Spinal cord (tissue), 10 donors: ENCODE measurements at places on chromosomes 6 and 20. TPM values are rescaled to one million over a fixed set of nuclear protein-coding genes. Genes with fewer than 3 reads are reported as not detected.

CD93 gene
- 33.4 TPM for total RNA-seq

HTR1E gene
- total RNA-seq: 1.7 TPM

GRM1 gene
- 12.2 TPM for total RNA-seq

HLA-DRA gene
- 40.9 TPM for total RNA-seq

- H3K4me3 ChIP-seq: no peak overlapping the region
- H3K4me1 ChIP-seq: peaks cover 18% of the 10 kb centered on the region
- H3K36me3 ChIP-seq: no peaks in the 10 kb centered on the region
- no peak for DNase-seq
- H3K27me3 ChIP-seq: no peaks in the 10 kb centered on the region
These were observed 59.2 kb downstream of the ZDHHC14 start for GRCh38 chr6:157440171-157440570.

GRCh38 chr6:131054392-131055250, 8.4 kb downstream of the EPB41L2 start:
- H3K4me1 ChIP-seq: peaks cover 2% of the 10 kb centered on the region
- no peaks in the 10 kb centered on the region for H3K27me3 ChIP-seq
- no peak overlapping the region for H3K27ac ChIP-seq
- no peak for DNase-seq
- no peaks in the 10 kb centered on the region for H3K36me3 ChIP-seq

- no peaks in the 10 kb centered on the region for H3K27me3 ChIP-seq
- peak overlapping the region; percentile 20 for H3K27ac ChIP-seq
- no peaks in the 10 kb centered on the region for H3K4me1 ChIP-seq
- no peak overlapping the region for H3K4me3 ChIP-seq
- DNase-seq: no peak
These were observed 1166.3 kb upstream of the CITED2 start for GRCh38 chr6:140540743-140541142.

CRIP3 gene
- 5.7 TPM for total RNA-seq

DNA sequence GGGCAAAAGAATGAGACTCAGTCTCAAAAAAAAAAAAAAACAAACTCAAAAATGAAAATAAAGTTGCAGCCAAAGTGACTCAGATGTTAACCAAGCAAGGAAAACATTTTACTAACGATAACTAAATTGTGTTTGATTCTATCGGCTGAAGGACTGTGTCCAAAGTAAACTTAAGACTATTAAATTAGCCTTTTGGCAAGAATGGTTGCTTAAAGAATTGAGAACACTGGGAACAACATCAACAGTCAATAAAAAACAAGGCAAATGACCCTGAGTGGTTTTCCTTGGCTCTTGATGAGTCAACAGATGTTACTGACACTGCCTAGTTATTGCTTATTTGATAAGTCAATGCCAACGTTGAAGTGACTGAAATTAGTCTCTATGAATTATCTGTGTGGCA, 36.7 kb downstream of the POU3F2 start:
- H3K27me3 ChIP-seq: no peaks in the 10 kb centered on the region
- no peaks in the 10 kb centered on the region for H3K36me3 ChIP-seq
- H3K4me3 ChIP-seq: no peak overlapping the region
- DNase-seq: no peak
- H3K27ac ChIP-seq: no peak overlapping the region
- no peaks in the 10 kb centered on the region for H3K4me1 ChIP-seq

DNA sequence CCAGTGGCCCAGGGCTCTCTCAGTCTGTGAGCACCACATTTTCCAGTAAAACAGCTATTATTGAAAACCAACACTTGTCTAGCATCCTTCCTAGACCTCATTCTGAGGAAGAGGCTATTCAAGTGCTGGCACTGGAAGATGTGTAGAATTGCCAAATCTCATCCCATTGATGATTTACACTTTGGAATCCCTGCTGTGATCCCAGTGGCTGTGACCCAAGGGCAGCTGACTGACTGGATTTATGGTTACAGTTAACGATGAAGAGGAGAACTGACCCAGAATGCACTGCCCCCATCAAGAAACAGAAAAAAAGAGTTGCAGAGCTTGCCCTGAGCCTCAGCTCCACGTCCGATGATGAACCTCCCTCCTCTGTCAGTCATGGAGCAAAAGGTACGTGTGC, 2.4 kb downstream of the CMTR1 start:
- H3K4me3 ChIP-seq: no peak overlapping the region
- no peak for DNase-seq
- H3K27ac ChIP-seq: no peak overlapping the region
- peaks cover 12% of the 10 kb centered on the region for H3K4me1 ChIP-seq

SLC35D3 gene
- total RNA-seq: 0.33 TPM

DNA sequence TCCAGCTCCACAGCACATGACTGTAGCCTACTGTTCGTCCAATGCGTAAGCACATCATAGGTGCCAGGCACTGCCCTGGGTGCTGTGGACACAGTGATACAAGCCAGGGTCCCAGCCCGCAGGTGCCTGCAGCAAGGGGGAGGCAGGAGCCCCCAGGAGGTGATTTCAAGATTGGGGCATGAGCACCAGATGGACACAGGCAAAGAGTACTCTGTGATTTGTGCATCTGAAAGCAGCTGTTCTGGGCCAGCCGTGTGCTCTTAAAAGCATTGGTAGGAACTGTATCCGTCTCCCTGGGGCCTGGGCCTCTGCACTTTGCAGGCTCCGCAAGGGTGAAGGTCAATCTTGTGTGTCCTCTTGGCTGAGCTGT, 149.8 kb downstream of the SYCP2 start:
- H3K4me3 ChIP-seq: no peak overlapping the region
- peaks cover 37% of the 10 kb centered on the region for H3K4me1 ChIP-seq
- DNase-seq: no peak
- no peaks in the 10 kb centered on the region for H3K27me3 ChIP-seq
- no peak overlapping the region for H3K27ac ChIP-seq
- peaks cover 35% of the 10 kb centered on the region for H3K36me3 ChIP-seq

SYCP2 gene
- total RNA-seq: 11.0 TPM

GRCh38 chr20:25592135-25592852, 7.0 kb upstream of the NINL start:
- no peak overlapping the region for H3K4me3 ChIP-seq
- H3K4me1 ChIP-seq: no peaks in the 10 kb centered on the region
- H3K36me3 ChIP-seq: no peaks in the 10 kb centered on the region
- no peaks in the 10 kb centered on the region for H3K27me3 ChIP-seq

DNA sequence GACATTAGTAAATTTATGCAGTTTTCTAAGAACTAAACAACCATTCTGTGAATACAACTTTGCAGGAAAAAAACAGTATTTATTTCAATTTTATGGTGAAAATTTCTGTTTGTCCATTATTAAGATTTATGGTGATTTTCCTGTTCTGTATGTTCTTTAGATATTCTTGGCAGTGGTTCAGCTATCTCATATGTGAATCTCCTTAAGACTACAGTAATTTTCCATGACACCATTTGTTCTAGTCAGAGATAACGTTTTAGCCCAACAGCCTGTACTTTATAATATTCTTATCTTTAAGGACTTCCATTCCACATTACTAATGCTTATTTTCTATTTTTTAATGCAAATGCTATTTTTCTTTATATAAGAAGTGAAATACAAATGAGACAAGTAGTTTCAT, 504.0 kb downstream of the RFPL4B start:
- H3K27ac ChIP-seq: no peak overlapping the region
- no peak overlapping the region for H3K4me3 ChIP-seq
- no peaks in the 10 kb centered on the region for H3K27me3 ChIP-seq
- DNase-seq: no peak
- H3K36me3 ChIP-seq: no peaks in the 10 kb centered on the region

DNA sequence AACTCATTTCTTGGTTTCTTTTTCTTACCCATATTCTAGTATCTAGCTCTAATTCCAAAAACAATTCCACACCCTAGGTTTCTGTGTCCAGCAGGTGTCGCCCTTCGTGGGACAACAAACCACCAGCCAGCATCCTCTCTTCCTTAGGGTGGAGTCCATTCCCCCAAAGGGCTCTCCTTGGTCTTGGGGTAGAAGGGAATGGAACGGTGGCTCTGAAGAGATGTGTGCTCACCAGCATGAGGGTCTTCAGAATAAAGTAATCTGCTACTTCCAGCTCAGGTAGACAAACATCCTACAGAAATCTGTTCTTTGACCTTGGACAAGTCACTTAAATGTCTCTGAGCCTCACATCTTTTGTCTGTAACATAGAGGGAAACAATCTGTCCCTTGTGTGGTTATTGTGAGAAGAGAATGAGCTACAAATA, 7.2 kb downstream of the HLA-DMB start:
- H3K4me1 ChIP-seq: no peaks in the 10 kb centered on the region
- DNase-seq: peak; percentile 27
- H3K27me3 ChIP-seq: peaks cover 5% of the 10 kb centered on the region
- no peaks in the 10 kb centered on the region for H3K36me3 ChIP-seq
- no peak overlapping the region for H3K4me3 ChIP-seq

GRCh38 chr6:118781897-118782296, 112.1 kb upstream of the ASF1A start:
- peaks cover 10% of the 10 kb centered on the region for H3K4me1 ChIP-seq
- H3K4me3 ChIP-seq: no peak overlapping the region
- no peak for DNase-seq
- H3K27ac ChIP-seq: no peak overlapping the region
- H3K27me3 ChIP-seq: no peaks in the 10 kb centered on the region

- no peaks in the 10 kb centered on the region for H3K27me3 ChIP-seq
- no peaks in the 10 kb centered on the region for H3K36me3 ChIP-seq
- no peak overlapping the region for H3K27ac ChIP-seq
- H3K4me3 ChIP-seq: no peak overlapping the region
- no peaks in the 10 kb centered on the region for H3K4me1 ChIP-seq
- no peak for DNase-seq
These were observed 127.6 kb downstream of the SYNDIG1 start for GRCh38 chr20:24597051-24597450.

GRCh38 chr6:125066964-125067363, 86.6 kb upstream of the TPD52L1 start:
- H3K4me3 ChIP-seq: no peak overlapping the region
- no peaks in the 10 kb centered on the region for H3K36me3 ChIP-seq
- no peaks in the 10 kb centered on the region for H3K4me1 ChIP-seq
- DNase-seq: no peak

SLC52A3 gene
- total RNA-seq: 1.0 TPM

TTBK1 gene
- 12.3 TPM for total RNA-seq

GRCh38 chr6:90530882-90531281, 56.0 kb downstream of the MAP3K7 start:
- no peaks in the 10 kb centered on the region for H3K27me3 ChIP-seq
- no peaks in the 10 kb centered on the region for H3K4me1 ChIP-seq
- H3K36me3 ChIP-seq: peaks cover 7% of the 10 kb centered on the region
- no peak overlapping the region for H3K4me3 ChIP-seq
- no peak overlapping the region for H3K27ac ChIP-seq
- DNase-seq: no peak

ETV7 gene
- 0.40 TPM for total RNA-seq
